Activated CD8-positive, alpha-beta T cell treated with anti-CD3 and anti-CD28 coated beads, Interleukin-2, amount 10 ng/mL, durations not matched to agents 7 days and 5 days (primary cell): ENCODE measurements at places on chromosomes 5 and 9.
A peak's percentile ranks its signal among the peaks of the same experiment; 100 is the strongest.

DNA sequence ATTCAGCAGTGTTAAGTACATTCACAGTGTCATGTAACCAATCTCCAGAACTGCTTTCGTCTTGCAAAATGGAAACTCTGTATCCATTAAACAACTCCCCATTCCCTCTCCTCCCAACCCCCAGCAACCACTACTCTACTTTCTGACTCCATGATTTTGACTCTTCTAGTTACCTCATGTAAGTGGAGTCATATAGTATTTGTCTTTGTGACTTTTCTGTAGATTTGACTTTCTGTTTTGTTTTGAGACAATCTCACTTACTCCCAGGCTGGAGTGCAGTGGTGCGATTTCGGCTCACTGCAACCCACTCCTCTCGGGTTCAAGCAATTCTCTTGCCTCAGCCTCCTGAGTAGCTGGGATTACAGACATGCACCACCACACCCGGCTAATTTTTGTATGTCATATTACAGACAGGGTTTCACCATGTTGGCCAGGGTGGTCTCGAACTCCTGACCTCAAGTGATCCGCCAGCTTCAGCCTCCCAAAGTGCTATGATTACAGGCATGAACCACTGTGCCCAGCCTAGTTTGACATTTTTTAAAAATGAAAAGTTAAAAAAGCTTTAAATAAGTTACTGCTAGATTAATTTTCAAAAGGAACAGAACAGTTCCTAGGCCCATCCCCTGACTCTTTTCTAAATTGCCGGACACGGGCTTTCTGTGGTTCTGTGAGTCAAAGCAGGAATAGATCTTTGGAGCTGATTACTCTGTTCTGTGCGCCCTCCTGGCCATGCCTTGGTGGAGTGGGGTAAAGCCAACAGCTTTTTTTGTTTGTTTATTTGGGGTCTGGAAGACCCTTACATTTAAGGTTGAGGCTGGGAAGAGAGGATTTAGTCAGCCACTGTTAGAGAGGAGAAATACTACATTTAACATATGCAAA lies 59.3 kb downstream of the RALGPS1 start:
- DNase-seq = no peak

- no peak for DNase-seq
Measured at GRCh38 chr5:137090151-137090550, 409.0 kb downstream of the SPOCK1 start.

GRCh38 chr5:26487553-26487952 lies 550.8 kb downstream of the CDH9 start:
- DNase-seq = no peak

DNA sequence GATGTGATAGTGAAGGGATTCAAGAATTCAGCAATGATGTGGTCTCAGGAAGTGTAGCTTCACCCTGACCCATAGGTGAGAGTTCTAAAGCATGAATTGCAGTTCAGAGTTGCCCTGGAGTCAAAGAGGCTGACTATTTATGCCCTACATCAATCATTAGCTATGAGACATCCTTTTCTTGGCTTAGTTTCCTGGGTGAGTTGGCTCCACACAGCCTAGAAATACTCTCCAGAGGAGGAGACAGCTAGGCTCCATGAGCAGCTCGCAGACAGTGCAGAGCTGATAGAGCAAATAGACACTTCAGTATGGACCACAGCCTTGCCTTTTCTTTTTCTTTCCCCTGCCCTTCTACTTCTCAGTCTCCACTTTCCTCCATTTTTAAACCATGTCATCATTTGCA lies 1651.8 kb downstream of the MAT2B start:
- no peak for DNase-seq

DNA sequence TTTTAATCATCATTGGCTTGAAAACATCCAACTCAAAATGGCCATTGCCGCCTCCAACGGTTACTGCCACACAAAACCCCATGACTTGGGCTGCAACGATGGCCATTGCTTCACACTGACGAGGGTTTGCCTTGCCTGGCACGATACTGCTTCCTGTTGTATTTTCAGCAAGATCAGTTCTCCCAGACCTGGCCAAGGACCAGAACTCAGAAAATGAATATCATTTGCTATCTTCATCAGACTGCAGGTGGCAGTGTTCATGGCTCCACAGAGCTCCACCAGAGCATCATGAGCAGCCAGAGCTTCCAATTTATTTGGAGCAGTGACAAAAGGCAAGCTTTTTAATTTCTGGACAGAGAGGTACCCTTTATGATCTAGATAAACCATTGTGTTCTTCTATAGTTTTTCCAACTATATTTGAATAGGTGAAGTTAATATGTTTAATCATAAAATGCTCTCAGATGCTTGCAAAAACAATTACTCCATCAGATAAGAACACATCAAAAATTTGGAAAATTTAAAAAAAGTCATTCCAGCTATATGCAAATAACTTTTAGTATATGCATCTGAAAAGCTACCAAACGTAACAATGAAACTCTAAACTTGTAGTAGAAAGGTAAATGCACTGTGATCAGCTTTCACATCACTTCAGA lies 10.4 kb downstream of the AMACR start:
- peak; percentile 55 for DNase-seq

GRCh38 chr5:141223112-141223783 lies at the start of gene PCDHB14:
Gene PCDHB14, plus strand, starts transcription at chr5:141223343. Its CDS starts 163 bp downstream, at chr5:141223506.
- DNase-seq = no peak

- no peak for DNase-seq
Measured at GRCh38 chr5:154214371-154215106, 24.0 kb downstream of the GALNT10 start.
